NCI-H1417 treated with DMSO at 0.1 percent for 48 hours (cell line): ENCODE measurements at places on chromosomes 6 and 20.

- no peak for DNase-seq
These were observed 128.0 kb upstream of the GGTLC1 start for GRCh38 chr20:24116611-24117010.

DNA sequence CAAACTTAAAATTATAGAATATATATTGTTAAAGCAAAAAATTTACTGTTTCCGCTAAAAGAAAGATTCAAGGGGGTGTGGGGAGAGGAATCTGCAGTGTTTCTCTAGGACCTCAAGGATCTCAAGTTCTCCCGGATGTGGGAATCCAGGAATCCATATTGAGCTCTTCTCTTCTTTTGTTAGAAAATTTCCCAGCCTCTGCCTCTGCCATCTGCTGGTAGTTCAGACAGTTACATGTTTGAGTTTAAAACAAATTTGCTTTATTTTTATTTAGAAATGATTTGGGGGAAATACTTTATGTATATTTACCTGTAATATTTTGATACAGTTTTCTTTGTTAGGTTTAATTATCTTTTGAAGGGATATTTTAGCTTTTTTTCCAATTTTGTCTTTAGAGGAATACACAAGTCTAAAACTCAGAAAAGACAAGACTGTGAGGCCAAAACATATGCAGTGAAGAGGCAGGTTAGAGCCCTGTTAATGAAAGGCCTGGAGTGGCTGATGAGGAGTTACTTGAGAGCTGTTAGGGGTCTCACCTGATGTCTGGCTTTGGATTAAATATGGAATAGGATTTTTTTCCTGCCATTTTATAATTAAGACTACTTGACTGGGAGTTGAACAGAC, 268.8 kb downstream of the ARID1B start:
- DNase-seq = no peak

- DNase-seq = no peak
These were observed 254.9 kb downstream of the CDKAL1 start for GRCh38 chr6:20789162-20789561.

DNA sequence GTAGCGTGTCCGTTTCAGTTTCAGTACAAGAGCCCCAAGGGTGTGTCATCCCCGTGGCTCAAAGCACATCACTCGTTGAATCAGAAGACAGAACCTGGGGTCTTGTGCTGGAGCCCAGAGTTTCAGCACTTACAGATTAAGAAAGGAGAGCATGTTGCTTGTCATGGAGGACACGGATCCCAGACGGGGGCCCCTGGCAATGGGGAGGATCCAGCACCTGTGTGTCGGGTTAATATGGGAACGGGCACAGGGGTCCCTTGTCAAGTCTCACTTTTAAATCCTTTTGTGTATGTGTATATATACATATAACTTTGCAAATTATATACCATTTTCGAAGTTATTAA, 23.4 kb downstream of the THBS2 start:
- no peak for DNase-seq

DNA sequence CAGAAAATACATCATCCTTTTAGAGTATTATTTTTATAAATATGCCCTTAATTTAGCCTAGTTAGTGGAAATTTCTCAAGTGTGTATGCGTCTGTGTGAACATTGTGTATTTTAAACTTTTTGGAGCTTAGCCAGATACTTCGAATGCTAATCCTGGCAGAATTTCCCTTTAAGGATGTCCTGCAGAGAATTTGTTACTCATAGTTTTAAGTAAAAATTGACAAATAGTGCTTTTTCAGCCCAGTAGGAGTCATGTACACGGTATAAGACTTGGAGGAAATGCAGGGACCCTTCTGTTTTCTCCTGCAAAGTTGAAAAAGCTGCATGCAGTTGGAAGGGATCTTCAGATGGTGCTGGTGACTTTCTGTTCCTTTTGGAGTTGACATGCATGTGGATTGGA, at the start of gene FHL5:
Gene FHL5, plus strand, starts transcription at position 243 of the 400 bp plus-strand sequence. CDS start 40,486 bp downstream, outside the sequence.
- no peak for DNase-seq

GRCh38 chr6:169490246-169490641, 211.6 kb downstream of the WDR27 start:
- no peak for DNase-seq

- no peak for DNase-seq
These were observed 19.3 kb downstream of the RAET1L start for GRCh38 chr6:150005761-150006651.

DNA sequence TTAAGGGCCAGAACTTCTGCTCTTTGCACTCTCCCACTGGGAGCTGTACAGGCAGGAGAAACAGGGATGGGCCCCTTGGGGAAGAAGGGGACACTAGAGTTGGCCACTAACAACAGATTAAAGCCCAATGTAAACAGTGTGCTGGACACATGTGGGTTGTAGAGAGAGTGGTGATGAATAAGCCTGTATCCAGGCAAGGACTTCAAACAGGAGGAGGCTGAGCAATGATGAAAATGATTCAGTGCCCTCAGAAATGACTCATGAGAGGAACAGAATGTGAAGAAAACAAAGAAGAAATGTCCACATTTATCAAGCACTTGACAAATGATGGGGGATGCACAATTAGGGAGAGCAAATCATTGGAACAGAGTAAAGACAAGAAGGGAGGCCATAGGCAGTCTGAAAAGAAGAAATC, 242.3 kb downstream of the TBX18 start:
- no peak for DNase-seq

DNA sequence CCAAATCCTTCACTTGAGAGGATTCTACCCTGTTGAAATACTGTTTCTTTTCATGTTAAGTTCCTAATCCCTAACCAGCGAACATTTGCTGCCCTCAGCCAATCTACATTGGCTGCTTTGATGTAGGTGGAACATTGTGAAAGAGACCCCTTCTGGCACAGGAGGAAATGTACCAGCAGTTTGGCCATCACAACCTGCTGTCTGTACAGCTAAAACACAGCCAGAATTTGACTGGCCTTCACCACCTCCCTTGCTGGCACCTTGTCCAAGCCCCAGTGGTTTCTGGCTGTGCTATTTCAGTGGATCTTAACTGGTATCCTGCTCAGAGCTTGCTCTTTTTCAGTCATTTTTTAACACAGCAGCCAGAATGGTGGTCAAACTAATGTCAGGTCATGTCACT, 202.1 kb upstream of the EPHA7 start:
- no peak for DNase-seq

- DNase-seq = no peak
These were observed 140.3 kb downstream of the TBX18 start for GRCh38 chr6:84623956-84624680.

DNA sequence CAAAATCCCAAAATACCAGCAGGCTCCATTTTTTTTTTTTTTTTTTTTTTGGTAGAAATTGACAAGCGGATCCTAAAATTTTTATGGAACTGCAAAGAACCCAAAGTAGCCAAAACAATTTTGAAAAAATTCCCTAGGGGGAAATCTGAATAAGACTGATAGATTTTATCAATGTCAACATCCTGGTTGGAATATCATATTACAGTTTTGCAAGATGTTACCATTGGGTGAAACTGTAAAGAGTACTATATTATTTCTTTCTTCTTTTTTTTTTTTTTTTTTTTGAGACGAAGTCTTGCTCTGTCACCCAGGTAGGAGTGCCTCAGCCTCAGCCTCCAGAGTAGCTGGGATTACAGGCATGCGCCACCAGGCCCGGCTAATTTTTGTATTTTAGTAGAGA, 29.4 kb upstream of the BEND3 start:
- DNase-seq = no peak

DNA sequence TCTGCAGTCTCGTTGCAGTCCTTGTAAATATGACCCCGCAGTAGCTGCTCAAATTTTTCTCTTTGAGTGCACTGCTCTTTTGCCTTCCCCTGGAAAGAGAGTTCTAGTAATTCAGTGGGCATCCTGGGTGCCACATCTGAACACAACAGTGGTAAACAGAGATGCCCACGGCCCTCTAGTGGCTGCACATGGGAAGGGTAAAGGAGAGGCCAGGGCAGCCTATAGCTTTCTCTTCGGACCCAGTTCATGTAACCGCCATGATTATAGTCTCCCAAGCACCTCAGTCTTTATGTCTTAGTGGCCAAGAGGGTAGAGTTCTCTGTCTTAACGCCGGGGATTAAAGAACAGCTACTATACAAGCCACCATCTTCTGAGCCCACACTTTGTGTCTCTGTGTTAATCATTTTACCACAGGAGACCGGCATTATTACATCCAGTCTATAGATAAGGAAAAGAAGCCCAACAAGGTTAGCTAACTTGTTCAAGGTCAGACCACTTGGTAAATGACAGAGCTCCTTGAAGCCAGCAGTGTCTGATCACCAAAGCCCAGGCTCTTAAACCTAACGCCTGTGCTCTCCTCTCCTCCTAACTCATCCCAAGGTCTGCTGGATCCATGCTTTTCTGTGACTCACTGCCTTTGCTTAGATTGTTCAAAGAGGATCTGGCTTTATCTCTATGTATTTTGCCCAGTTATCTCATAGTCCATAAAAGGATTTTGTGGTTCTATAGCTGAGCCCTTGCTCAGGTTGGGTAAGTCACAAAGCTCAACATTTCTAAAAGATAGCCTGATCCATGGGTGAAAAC, 81.8 kb downstream of the ISM1 start:
- DNase-seq = no peak

DNA sequence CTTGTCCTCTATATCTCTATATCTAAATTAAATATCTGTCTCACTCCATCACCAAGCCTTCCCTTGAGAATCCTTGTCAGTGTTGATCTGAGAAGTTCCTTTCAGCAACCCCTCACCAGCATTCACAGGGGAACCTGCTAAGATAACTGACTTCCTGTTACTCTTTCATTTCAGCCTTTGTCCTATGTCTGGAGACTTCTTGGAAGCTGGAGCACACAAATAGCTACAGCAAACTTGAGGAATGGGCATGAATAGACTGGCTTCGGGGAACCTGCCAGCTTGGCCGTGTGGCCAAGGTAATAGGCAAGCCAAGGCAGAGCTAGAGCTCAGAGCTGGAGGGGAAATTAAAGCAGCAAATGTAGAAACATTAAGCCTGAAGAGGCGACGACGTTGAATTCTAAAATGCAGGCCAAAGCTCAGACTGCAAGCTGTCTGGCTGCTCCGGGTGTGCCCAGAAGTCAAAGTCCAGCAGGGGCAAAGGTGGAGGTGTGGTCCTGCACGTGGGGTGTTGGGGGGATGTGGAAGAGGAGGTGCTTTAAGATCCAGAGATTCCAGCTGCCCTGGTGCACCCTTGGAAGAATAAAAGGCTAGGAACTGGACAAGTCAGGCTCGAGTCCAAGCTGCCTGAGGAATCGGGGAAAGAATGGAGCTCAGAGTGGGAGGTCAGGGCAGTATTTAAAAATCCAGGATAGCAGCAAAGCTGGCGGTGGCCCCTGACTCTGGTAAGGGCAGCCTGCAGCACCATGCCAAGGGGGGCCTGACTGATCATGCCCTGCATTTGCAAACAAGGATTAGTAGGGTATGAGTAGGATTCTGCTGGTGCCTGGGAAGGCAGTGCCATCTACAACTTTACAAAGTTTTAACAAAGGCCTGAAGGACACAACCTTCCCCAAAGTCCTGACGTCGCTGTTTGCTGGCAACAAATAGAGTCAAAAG, 185.0 kb upstream of the SGK1 start:
- DNase-seq = no peak

- DNase-seq = no peak
These were observed 35.0 kb downstream of the LRRC1 start for GRCh38 chr6:53829698-53830221.

DNA sequence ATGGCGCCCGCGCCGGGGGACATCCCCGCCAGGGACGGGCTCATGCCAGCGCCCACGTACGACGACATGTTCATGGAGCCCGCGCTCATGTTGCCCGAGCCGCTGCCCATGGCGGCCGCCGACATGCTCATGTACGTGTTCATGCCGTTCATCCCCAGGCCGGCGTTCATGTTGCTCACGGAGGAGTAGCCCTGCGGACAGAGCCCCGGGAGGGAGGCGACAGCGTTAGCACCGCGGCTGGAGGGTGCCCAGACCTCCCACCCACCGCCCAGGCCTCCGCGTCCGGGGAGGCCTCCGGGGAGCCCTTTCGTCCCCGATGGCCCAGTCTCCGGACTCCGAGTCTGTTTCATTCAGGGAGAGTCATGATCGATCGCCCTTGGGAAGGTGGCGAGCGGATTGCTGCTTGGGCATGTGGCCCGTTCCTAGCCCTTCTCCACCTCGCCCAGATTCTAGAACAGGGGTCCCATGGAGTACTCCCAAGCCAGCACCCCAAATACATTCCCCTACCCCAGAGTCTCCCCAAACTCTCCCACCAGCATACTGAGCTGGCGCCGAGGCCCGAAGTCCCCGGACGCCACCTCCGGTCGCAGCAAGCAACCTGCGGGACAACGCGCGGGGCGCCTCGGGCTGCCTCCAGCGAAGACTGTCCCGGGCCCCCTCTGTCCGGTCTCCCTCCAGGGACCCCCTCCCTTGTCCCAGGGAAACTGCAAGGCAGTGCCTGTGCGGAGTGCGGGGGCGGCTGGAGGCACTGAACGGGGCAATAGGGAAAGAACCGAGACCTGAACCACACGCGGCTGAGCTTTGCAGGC, 1.2 kb downstream of the FOXA2 start:
- no peak for DNase-seq

DNA sequence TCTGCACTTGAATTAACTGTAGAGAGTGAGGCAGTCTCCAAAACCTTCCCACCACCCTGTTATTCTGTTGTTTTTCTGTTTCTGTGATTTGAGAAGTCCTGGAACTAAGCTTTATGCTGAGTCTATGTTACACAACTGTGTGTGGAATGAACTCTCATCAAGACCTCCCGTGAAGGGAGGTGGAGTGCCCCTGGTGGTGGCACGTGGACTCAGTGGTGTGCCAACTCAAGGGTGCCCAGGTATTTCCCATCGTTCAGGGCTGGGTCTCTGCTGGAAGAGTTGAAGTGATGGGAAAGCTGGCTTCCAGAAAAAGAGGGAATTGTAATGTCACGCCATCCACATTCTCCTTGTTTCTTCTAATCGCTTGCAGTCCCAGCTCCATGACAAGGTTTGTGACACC, 374.2 kb downstream of the SMOC2 start:
- DNase-seq = no peak

GRCh38 chr6:146065690-146066089, 36.8 kb downstream of the GRM1 start:
- DNase-seq = no peak

- DNase-seq = no peak
These were observed 8.4 kb downstream of the UCKL1 start for GRCh38 chr20:63947638-63948456.

DNA sequence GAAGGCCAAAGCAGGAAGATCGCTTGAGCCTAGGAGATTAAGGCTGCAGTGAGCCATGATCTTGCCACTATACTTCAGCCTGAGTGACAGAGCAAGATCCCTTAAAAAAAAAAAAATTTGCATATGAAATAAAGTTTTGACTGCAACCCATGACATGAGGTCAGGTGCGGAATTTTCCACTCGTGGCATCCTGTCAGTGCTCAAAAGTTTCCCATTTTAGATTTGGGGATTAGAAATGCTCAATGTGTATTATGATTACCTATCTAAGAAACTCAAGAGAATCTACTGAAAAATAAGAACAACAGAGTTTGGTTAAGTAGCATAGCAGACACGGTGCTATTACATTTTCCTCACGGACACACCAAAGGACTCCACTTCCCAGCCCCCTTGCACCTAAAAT, 11.7 kb downstream of the SLC23A2 start:
- DNase-seq = no peak

DNA sequence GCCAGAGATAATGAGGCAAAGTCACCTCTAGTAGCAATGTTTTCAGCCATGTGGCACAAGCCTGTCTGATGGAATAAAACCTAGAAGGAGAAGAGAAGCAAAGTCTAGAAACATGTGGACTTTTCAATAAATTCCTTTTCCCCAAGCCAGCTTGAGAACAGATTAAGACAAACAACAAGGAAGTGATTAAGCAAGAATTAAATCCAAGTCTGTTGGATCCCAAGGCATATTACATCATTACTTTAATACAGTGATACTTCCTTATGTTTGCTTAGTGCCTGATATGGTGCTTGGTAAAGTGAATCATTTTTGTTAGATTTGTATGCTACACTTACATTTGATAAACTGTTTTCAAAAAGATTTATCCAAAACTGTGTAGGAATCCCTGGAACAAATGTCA, 260.3 kb upstream of the FAM83B start:
- no peak for DNase-seq
